Colonic mucosa (tissue), 4 donors: ENCODE measurements at places on chromosomes 1 and 21. TPM values are rescaled to one million over a fixed set of nuclear protein-coding genes. Genes with fewer than 3 reads are reported as not detected.

DNA sequence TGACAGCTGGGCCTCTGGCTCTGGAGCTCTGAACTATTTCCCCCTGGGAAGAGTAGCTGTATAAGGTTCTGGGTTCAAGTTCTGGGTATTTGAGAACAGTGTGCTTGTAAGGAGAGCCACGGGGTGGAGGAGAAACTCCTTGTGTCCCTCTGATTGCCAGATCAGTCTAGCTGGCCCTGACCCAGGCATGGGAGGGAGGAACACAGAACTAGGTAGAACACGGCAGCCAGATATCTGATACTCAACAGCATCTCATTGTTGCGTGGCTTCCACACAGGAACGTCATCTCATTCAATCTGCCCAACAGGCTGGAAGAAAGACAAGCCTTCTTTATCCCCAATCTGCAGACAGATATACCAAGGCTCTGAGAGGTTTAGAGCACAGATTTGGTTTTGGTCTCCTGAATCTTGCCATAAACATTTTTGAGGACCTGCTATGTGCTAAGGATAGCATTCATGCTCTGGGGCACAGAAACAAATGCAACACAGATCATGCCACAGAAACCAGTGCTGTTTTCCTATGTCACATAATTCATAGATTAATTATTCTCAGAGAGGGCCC is 83.8 kb downstream of the PLXNA2 start:
- DNase-seq: no peak

DNA sequence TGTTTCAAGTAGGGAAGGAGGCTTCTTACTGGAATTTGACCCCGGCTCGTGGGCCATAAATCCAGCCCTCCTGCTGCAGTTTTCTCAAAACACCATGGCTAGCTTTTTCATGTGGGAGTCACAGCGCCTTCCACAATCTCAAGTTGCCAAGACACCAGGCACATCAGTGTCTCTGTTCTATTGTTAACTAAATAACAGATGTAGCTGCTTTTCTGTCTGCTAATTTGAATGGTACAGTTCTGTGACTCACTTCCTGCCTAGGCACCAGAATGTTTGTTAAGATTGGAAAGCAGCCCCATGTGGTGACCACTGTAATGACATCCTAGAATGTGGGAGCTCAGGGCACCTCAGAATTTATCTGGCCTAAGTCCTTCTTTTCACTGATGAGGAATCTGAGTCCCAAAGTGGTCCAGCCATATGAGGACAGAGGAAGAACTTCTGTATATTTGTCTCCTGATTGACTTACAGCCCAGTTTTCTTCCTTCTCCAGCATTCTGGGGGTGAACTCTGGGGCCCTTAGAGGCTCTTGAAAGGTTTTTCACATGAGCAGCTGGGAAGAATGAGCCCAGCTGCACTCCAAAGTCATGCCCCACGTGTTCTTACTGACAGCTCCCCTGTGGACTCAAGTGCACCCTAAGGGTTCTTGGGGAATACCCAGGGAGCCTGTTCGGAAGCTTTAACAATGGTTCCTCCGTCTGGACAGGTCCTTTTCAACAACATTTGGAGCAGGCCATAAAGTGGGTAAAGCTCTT is 27.5 kb downstream of the TRIM45 start:
- DNase-seq: no peak

DNA sequence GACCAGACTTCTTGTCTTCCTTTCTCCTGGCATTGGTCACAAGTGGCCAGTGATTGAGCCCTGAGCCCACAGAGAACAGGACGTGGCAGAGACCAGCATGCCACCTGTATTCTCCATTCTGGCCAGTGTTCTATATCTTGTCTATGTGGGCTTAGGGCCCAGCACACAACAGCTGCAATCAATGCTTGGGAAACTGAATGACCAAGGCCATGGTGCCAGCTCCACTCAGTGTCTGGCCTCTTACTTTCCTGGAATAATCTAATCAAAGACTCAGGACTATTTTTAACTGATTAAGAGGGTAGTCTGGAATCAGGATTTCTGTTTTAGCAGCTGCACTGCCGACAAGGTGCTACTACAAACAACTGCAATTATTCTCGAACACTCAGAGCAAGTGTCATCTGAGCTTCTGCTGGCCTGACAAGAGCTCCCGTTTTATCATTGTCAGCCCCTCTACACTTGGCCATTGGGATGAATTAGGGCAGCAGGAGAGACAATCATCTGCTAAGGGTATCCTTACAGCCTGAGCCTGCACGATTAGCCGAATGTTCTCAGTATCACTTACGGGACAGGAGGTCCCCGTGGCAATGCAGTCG is 74.4 kb upstream of the GRIK3 start:
- DNase-seq: no peak

- DNase-seq: no peak
Measured at GRCh38 chr1:78651241-78651640, 1.6 kb downstream of the IFI44 start.

DNA sequence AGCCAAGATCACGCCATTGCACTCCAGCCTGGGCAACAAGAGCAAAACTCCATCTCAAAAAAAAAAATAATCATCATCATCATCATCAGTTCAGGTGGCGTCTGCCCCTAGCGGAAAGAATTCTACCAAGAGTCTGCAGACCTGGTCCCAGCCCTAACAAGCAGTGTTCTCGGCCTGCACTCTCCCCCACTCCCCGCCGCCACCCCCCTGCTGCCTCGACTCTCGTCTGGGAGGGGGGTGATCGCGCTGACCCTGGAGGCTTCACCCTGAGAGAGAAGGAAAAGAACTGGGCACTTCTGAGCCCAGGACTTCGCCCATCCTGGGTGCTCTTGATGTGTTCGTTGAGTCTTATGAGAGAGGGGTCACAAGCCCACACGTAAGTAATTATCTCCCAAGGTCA is 160.1 kb upstream of the TMEM51 start:
- DNase-seq: no peak

DNA sequence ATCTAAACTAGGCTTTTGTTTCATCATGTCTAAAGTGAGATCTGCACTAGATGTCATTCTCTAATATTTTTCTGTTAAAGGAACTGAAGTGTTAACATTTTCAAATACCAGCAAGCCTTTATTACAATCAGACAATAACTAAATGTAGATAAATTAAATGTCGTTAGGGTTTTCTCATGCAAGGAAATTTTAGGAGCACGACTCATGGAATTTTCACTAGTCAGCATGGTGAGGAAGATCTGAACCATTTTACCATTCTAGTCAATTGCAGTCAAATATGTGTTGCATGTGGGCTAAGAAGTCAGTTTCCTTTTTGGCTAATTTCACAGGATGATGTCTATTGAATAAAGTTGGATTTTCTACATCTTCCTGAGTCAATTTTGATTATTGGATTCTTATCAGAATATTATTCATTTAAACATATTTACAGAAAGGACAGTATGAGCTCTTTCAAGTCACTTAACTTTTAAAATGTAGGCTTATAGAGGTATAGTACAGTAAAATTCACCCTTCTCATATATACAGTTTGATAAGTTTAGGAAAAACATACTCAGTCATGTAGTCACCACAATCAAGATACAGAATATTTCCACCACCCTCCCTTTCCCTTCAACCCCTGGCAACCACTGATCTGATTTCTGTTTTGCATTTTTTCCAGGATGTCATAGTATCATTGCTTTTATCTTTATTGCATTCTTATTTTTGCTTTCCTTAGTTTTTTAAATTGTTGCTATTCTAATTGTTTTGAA is 9.2 kb downstream of the GCSAML start:
- no peak for DNase-seq

GRCh38 chr1:116931016-116931918 is 21.6 kb downstream of the PTGFRN start:
- no peak for DNase-seq

DNA sequence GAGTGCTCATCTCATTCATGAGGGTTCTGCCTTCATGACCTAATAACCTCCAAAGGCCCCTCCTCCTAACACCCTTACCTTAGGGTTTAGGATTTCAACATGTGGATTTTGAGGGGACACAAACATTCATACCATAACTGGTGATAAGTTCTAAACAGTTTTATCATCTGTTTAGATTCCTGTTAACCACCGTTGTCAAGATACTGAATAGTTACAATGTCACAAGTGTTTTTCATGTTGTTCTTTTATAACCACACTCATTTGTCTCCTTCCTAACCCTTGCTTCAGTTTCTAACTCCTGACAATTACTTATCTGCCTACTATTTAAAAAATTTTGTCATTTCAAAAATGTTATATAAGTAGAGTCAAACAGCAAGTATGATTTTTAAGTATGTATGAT is 86.0 kb downstream of the NCAM2 start:
- no peak for DNase-seq

- no peak for DNase-seq
Measured at GRCh38 chr1:41162441-41162840, 79.7 kb downstream of the SCMH1 start.

- DNase-seq: no peak
Measured at GRCh38 chr1:199399996-199400724, 627.4 kb upstream of the NR5A2 start.

- DNase-seq: no peak
Measured at GRCh38 chr21:46214478-46215340, 13.9 kb downstream of the LSS start.

CNKSR1 gene
- 46.8 TPM for total RNA-seq

SPSB1 gene
- total RNA-seq: 14.9 TPM

PTPRC gene
- total RNA-seq: 18.7 TPM
